ENCODE measurements at places on chromosomes 6 and 20.
A peak's percentile ranks its signal among the peaks of the same experiment; 100 is the strongest.

DNA sequence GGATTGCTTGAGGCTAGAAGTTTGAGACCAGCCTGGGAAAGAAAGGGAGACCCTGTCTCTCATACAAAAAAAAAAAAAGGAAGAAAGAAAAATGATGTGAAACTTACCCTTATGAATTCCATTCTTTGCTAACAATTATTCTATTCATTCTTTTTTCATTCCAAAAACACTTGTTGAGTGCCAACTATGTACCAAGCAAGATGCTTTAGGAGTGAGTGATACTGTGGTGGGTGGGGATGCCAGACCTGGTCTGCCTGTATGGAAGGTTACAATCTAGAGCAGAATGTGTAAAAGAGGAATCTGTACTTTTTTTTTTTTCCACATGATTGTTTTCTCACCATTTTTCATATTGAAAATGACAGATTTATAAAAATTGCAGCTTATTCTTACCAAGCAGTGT lies 73.8 kb upstream of the TULP1 start:
- no peak overlapping the region for H3K4me3 ChIP-seq
- no peaks in the 10 kb centered on the region for H3K4me1 ChIP-seq
- H3K27me3 ChIP-seq, result no peaks in the 10 kb centered on the region
- peaks cover 19% of the 10 kb centered on the region for H3K36me3 ChIP-seq
- H3K27ac ChIP-seq, result no peak overlapping the region
- no peak for DNase-seq

DNA sequence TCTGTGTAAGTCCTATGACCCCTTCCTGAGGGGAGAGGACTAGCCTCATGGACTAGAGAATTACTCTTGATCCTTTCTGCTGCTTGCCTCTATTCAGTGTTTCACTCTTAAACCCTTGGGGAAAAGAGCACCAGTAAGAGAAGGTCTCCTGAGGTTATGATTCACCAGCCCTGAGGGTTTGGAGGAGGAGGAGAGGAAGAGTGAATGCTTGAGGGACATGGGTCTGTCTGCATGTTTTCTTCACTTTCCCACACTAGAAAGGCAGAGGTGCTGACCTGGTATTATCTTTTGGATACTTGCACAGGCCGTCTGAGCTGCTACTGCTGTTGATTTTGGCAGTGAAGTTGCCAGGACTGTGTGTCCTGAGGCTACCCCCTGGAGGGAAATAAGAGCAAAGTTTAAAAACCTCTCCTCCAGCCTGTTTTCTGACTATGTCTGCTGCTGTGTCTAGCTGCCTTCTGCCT lies 78.3 kb downstream of the CD109 start:
- no peaks in the 10 kb centered on the region for H3K4me1 ChIP-seq
- H3K27me3 ChIP-seq, result no peaks in the 10 kb centered on the region
- no peak overlapping the region for H3K27ac ChIP-seq
- no peak for DNase-seq
- H3K4me3 ChIP-seq, result no peak overlapping the region
- no peaks in the 10 kb centered on the region for H3K36me3 ChIP-seq

GRCh38 chr6:82987951-82988350 lies 77.7 kb downstream of the UBE3D start:
- 0 out of 2 replicates have a peak, but pooled peaks cover 2% of the 10 kb centered on the region for H3K36me3 ChIP-seq
- H3K4me3 ChIP-seq, result no peak overlapping the region
- H3K27ac ChIP-seq, result no peak overlapping the region
- no peak for DNase-seq

DNA sequence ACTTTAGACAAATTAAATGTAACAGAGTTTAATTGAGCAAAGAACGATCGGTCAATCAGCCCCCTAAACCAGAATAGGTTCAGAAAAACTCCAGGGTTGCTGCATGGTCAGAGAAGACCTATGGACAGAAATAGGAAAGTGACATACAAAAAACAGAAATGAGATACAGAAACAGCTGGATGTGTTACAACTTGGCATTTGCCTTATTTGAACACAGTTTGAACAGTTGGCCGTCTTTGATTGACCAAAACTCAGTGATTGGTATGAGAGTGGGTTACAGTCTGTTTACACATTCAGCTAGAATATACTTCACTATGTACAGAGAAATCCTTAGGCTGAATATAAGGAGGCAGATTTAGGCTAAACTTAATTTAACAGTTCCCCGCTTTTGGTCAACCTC lies 19.9 kb downstream of the SRSF6 start:
- no peaks in the 10 kb centered on the region for H3K4me1 ChIP-seq
- H3K36me3 ChIP-seq, result no peaks in the 10 kb centered on the region
- no peak overlapping the region for H3K4me3 ChIP-seq
- DNase-seq, result no peak
- no peaks in the 10 kb centered on the region for H3K27me3 ChIP-seq

- H3K27ac ChIP-seq, result no peak overlapping the region
- H3K36me3 ChIP-seq, result no peaks in the 10 kb centered on the region
- H3K4me1 ChIP-seq, result peaks cover 15% of the 10 kb centered on the region
- H3K27me3 ChIP-seq, result no peaks in the 10 kb centered on the region
- DNase-seq, result no peak
These were observed 229.3 kb downstream of the TMEM242 start for GRCh38 chr6:157094038-157094437.

DNA sequence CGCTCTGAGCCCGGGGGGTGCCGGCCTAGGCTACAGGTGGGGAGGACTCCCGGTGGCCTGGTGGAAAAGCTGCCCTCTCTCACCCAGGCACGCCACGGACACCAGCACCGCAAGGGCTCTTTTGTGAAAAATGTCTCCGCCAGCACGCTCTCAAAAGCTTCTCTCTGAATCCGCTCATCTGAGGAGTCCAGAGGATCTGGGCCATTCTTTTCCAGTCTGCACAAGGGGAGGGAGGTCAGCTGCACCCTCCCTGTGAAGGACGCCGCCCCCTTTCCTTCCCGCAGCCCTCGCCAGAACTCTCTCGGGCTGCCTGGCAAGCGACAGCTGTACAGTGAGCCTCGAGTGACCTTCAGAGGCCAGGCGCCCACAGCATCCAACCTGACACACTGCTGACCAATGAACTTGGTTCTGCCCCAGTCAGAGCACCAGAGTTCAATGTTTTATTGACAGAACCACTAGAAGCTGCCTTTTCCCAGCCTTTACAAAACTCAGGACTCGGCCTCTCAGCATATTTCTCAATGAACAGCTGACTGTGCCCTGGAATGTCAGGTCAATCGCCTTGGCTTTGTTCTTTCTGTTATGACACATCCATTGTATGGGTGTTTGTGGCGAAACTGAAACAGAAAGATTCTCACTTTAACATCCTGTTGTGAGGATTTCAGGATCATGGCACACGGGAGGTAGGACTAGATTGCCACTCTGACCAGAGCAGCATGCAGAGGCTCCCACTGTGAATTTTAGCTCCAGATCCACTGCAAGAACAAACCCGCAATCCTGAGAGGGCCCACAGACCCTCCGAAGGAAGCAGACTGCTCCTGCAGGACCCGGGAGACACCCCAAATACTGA lies 26.7 kb downstream of the SERPINB9 start:
- DNase-seq, result no peak
- H3K36me3 ChIP-seq, result no peaks in the 10 kb centered on the region
- peaks cover 5% of the 10 kb centered on the region for H3K27me3 ChIP-seq
- peak overlapping the region; percentile 25 for H3K4me3 ChIP-seq
- H3K4me1 ChIP-seq, result peaks cover 25% of the 10 kb centered on the region

DNA sequence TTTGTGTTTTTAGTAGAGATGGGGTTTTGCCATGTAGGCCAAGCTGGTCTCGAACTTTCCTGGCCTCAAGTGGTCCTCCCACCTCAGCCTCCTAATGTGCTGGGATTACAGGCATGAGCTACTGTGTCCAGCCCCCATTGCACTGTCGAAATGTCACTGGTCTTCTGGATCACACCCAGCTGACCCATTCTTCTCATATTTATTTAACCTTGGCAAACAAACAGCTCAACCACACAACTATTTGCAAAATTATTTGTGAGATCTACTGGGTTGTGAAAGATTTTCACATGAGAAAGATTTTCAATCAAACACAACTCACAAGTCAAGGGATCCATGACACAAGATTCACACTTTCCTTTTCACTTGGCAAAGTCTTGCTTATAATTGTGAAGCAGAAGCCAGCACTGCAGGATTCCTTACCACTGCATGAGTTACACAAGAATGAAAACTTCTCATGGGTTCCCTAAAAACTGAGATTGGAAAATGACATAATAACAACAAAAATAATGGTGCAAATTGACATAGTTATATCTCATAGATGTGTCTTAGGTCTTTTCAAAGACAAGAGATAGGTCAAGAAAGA lies 2.0 kb upstream of the CST9L start:
- no peaks in the 10 kb centered on the region for H3K27me3 ChIP-seq
- no peaks in the 10 kb centered on the region for H3K4me1 ChIP-seq
- no peak overlapping the region for H3K4me3 ChIP-seq
- no peak for DNase-seq
- H3K27ac ChIP-seq, result no peak overlapping the region
- H3K36me3 ChIP-seq, result no peaks in the 10 kb centered on the region

GRCh38 chr20:58453391-58453790 lies 61.8 kb downstream of the APCDD1L start:
- DNase-seq, result no peak
- no peaks in the 10 kb centered on the region for H3K27me3 ChIP-seq
- H3K4me3 ChIP-seq, result no peak overlapping the region

GRCh38 chr6:134744301-134744700 lies 205.6 kb downstream of the ALDH8A1 start:
- H3K27me3 ChIP-seq, result no peaks in the 10 kb centered on the region
- H3K4me1 ChIP-seq, result no peaks in the 10 kb centered on the region
- DNase-seq, result no peak
- no peaks in the 10 kb centered on the region for H3K36me3 ChIP-seq
- H3K27ac ChIP-seq, result no peak overlapping the region

DNA sequence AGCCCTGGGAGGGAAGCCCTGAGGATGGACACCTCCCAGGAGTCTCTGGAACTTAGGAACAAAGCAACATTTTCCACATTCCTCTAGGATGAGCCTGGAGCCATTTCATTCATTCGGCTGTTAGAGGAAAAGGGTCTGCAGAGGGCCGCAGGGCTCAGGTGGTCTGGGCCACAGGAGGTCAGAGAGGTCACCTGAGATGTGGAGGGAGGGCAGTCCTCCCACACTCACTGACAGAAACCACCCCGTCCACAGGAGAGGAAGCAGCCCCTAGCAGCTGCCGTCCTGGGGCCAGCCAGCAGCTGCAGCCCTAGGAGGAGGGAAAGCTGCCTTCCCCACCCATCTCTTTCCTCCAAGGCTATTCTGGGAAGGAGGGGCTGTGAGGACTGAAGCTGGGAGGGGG lies 207.0 kb downstream of the CDC5L start:
- H3K27ac ChIP-seq, result no peak overlapping the region
- no peaks in the 10 kb centered on the region for H3K36me3 ChIP-seq
- no peak overlapping the region for H3K4me3 ChIP-seq
- H3K27me3 ChIP-seq, result no peaks in the 10 kb centered on the region

DNA sequence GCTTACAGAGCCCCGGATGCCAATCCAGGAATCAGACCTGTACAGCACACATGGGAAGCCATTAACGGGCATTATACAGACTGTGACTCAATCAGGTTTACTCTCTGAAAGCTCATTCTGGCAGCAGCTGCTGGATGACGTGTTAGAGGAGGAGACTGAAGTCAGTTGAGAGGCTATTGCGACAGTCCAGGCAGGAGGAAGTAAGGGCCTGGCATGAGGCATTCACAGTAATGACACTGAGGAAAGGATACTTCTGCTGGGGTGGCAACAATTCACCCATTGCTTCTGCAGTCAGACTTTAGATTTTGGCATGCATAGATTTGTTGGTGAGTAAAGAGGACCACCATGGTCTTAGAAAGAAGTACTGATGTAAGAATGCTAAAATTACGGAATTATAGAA lies 151.0 kb upstream of the HEY2 start:
- no peak overlapping the region for H3K27ac ChIP-seq
- no peaks in the 10 kb centered on the region for H3K36me3 ChIP-seq
- H3K27me3 ChIP-seq, result no peaks in the 10 kb centered on the region
- H3K4me3 ChIP-seq, result no peak overlapping the region

DNA sequence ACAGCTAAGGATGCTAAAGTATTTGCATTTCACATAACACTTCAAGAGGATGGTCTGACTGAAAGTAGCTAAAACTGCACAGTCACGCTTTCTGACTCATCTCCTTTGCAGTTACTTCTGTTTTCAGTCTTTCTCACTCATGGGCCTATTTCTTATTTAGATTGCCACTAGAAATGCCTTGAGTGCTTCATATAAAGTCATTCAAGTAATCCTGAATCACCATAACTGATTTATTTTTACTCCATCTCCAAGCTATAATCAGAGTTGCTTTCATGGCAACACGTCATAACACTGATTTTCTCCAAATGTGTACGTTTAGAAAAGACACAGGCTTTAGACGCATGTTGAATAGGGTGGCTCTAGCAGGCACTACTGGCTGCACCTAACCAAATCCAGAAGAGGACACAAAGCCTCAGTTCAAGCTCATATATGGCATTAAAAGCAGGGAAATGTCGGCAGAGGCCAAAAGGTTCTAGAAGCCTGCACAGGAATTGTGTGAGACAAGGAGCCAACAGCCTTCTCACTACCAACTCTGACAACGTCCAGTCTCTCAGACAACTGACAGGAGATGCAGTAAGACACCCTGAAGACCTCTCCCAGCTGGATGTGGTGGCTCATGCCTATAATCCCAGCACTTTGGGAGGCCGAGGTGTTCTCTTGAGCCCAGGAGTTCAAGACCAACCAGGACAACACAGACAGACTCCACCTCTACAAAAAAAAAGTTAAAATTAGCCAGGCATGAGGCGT lies 64.1 kb upstream of the BEND6 start:
- H3K36me3 ChIP-seq, result no peaks in the 10 kb centered on the region
- no peak for DNase-seq
- H3K4me3 ChIP-seq, result no peak overlapping the region
- H3K27me3 ChIP-seq, result no peaks in the 10 kb centered on the region
- no peaks in the 10 kb centered on the region for H3K4me1 ChIP-seq

- no peaks in the 10 kb centered on the region for H3K4me1 ChIP-seq
- H3K4me3 ChIP-seq, result no peak overlapping the region
- H3K27me3 ChIP-seq, result peaks cover 9% of the 10 kb centered on the region
- DNase-seq, result no peak
- H3K36me3 ChIP-seq, result no peaks in the 10 kb centered on the region
These were observed 1.9 kb downstream of the PPP1R3D start for GRCh38 chr20:59938221-59938620.

GRCh38 chr20:36110994-36111393 lies 43.5 kb upstream of the EPB41L1 start:
- H3K27ac ChIP-seq, result no peak overlapping the region
- DNase-seq, result no peak
- peaks cover 2% of the 10 kb centered on the region for H3K4me1 ChIP-seq
- no peak overlapping the region for H3K4me3 ChIP-seq

GRCh38 chr6:37783025-37783855 lies 36.3 kb upstream of the ZFAND3 start:
- peak; percentile 47 for DNase-seq
- H3K4me1 ChIP-seq, result peaks cover 25% of the 10 kb centered on the region
- H3K4me3 ChIP-seq, result peak overlapping the region; percentile 73
- H3K27me3 ChIP-seq, result peaks cover 23% of the 10 kb centered on the region
- 0 out of 2 replicates have a peak overlapping the region, but pooled peaks have one; percentile 14 for H3K27ac ChIP-seq
- H3K36me3 ChIP-seq, result no peaks in the 10 kb centered on the region
